HS-5 (cell line): ENCODE measurements at places on chromosomes 3 and 15.

DNA sequence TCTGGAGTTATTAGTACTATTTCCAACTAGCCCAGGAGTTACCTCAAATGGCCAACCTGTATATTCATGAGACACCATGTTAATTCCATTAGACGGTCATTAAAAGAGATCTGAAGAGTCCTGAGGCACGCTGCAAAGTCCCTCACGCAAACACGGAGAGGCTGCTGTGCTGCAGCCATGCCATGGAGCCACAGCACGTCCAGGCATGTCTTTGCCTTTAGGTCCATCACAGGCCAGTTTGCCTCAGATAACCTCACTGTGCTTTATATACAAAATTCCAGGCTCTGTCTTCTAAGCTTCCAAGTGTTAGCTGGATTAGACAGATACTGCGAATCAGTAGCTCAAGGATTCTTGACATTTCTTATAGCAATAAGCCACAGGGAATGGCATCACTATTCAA lies 9.8 kb upstream of the PLAAT1 start:
- no peak for DNase-seq

- no peak for DNase-seq
Observed at GRCh38 chr3:29291260-29291981, 10.6 kb downstream of the RBMS3 start.

DNA sequence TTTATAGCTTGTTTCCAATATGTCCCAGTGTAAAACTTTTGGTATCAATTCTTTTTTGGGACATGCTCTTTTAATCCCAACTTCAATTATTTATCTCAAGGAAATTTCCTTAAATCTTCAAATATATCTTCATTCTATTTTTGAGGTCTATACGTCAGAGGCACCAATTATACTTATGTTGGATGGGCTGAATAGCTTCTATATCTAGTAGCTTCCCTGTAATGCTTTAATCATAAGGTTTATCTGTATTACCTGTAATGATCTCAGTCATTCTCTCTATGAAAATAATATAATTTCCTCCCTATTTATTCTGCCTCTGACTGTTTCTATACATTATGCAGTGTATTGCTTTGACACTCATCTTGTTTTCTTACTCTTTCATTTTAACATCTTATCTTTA lies 29.9 kb upstream of the MCCC1 start:
- no peak for DNase-seq

DNA sequence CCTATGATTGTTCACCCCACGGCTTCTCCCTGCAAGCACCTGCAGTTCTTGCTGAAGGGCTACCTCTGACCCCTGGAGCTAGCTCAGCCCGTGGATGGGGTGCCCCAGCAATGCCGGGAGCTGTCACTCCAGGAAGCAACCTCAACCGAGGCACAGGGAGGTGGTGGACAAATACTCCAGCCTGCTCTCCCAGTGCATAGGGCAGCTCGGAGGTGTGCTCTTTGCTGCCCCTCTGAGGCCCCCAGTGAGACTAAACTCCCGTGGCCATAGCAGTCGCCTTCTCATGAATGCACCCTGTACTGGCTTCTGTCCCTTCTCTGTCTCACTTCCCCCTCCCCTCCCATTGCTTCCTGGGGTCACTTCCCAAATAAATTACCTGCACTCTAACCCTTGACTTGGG lies 48.5 kb downstream of the LINGO1 start:
- no peak for DNase-seq

DNA sequence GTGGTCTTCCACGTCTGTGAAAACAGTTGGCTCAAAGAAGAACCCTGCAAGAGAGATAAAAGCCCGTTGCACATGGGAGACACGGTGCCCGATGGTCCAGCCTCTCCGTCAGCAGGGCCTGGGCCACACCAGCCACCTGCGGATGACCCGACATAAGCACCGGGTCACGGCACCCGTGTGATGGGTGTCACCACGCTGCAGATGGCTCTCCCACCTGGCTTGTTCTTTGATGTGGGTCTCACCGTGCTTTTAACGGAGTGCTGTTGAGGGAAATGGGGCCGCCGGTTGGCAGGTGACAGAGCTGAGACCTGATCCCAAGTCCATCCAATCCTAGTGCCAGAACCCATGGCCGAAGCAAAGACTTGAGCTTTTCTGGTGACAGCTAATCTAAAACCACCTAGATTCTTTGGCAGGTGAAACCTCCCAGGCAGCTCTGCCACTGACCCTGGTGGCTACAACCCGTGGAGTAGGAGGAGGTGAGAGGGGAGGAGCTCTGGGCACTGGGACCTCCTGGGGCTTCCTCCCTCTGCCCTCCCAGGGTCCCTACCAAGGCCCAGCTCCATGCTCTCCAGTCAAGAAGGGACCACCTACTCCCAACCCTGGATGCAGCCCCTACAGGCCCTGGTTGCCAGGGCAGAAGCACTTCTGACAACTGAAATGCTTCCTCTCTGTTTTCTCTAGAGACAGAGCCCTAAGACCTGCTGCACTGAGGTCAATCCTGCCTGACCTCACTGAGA lies 23.4 kb upstream of the SLC41A3 start:
- no peak for DNase-seq

DNA sequence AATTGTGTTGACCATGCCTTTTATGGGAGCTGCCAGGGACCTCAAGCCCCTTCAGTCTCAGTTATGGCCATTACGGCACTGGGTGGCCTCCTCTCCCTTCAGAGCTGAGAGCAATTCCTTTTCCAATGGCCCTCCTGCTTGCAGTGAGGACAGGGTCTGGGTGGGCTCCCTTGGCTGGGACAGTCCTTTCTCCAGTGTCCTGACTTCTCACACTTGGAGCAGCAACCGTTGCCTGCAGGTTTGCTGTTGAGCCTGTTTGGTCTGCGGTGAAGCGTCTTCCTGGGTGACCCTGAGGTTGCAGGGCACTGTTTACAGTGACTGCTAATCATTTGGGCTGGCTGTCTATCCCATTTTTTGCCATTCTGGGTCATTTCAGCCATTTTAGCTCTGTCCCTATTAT lies 3.5 kb upstream of the CCDC80 start:
- DNase-seq, result no peak

DNA sequence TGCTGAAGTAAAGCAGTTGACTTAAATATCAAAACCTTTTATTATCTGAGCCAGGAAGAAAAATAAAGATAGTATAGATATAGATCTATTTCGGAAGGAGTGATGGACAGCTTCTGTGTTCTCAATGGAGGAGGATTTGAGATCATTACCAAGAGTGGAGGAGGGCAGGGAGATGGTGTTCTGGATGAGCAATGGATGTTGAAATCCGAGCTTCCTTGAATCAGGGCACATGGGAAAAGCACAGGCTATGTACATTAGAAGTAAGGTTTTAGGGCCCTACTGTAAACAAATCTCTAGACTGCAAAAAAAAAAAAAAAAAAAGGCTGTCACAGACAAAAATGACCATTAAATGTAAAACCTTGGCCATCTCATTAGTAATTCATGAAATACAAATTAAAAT lies 43.2 kb downstream of the GTPBP8 start:
- no peak for DNase-seq

DNA sequence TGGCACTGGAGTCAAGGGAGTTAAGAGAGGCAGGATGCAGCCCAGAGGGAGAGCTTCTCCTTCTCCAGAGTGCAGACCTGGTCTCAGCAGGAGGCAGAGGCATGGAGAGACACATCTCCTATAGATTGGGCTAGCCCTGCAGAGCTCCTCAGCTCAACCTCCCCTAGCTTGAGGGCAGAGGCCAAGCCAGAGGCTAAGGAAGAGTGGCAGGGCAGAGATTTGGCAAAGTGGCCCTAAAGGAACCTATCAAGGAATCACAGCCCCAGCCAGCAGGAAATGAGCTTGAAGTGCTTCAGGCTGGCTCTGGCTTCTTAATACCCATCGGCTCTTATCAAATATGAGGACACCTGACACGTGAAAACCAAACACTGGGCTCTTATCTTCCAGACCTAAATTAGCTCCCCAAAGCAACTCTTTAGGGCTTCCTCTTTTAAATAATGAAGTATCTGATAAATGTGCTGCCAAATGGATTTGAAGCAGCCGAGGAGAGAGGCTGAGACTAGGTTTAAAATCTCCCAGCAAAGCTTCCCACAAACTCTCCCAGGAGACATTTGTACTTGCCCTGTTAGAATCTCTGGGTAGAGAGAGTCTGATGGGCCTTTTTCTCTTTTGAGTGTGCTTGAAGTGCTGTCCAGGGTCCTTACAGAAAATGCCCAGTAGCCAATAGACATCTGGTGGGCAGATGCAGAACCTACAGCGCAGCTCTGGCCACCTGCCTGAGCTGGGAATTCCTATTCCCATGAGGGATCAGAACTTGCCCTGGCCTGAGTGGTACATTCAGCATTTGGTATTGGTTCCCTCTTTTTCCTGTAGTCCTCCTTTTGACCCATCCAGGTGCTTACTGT lies 271.4 kb downstream of the CLSTN2 start:
- DNase-seq, result no peak

DNA sequence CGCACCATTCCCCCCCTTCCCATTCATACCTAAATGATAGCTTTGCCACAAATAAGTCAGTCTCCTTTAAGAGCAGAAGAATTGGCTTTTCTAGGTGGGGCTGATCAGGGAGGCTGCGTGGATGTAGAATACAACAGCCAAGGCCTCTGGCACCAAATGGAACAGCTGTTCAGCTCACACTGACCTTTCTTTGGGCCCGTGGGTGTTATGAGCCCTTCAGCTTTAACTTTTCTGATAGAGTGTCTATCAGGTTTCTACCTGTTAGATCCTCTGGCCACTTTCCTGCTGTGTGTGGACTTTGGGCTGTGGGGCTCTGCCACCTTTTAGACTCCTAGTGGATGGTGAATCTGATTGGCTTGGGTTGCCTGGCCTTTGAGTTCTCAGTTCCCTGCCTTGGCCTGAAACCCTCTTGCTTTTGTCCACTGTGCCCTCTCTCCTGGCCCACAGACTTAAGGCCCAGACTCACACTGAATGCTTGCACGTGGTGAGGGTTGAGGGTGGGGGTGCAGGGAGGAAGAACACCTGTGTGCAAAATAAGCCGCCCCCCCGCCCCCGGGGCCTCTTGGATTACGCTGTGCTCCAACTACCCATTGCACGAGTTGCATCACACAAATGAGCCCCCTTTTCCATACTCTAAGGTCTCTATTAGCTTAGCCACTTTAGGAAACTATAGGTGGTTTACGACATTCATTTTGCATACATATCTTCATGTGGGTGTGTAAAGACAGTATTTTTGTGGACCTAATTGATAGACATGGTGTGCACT lies 1.3 kb upstream of the RFX7 start:
- DNase-seq, result no peak

- DNase-seq, result no peak
Observed at GRCh38 chr3:33612607-33613006, 105.4 kb downstream of the CLASP2 start.

DNA sequence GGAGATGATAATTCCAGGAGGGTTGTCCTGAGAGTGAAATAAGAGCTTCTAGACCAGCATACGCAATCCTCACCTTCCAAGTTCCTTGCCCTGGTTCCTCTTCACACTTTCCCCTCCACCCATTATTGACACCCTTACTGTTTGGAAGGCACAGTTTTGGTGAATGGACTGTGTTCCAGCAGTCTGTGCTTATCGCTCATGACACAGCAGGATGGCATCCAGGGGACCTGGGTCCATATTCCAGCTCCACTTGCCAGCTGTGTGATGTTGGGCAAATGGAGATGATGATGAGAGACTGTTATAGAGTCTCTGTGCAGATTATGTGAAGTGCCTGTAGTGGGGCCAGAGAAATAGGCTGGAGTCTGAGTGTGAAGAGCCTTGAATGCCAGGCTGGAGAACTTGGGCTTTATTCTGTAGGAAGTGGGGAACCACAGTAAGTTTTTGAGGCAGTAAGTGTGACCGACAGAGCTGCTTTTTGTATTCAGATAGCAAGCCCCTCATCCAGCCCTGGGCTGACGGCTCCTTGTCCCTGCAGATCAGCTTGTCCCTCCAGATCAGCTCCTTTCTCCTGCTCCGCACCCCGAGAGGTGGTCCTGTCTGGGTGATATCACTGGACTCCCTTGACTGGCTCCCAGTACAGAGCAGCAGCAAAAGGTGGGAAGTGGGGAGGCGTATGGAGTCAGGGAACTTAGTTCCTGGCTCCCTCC lies 8.1 kb downstream of the KBTBD13 start:
- no peak for DNase-seq

GRCh38 chr15:96514607-96515285 lies 184.2 kb downstream of the NR2F2 start:
- no peak for DNase-seq

DNA sequence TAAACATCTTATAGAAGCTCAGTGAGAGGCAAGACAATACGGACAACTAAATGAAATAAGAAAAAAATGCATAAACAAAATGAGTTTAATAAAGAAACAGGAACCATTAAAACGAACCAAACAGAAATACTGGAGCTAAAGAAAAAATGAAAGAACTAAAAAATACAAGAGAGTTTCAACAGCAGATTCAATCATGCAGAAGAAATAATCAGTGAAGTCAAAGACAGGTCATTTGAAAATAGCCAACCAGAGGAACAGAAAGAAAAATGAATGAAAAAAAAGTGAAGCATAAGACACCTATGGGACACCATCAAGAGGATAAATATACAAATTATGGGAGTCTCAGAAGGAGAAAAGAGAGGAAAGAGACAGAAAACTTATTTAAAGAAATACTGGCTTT lies 42.5 kb upstream of the PRR20G start:
- DNase-seq, result no peak

GRCh38 chr15:75455982-75456531 lies 4.6 kb upstream of the SIN3A start:
- DNase-seq, result no peak

- no peak for DNase-seq
Observed at GRCh38 chr3:195448205-195448875, 5.5 kb upstream of the ACAP2 start.

GRCh38 chr15:23401627-23402026 lies 45.4 kb downstream of the GOLGA6L2 start:
- no peak for DNase-seq

- DNase-seq, result no peak
Observed at GRCh38 chr3:152885076-152885475, 50.1 kb downstream of the P2RY1 start.

DNA sequence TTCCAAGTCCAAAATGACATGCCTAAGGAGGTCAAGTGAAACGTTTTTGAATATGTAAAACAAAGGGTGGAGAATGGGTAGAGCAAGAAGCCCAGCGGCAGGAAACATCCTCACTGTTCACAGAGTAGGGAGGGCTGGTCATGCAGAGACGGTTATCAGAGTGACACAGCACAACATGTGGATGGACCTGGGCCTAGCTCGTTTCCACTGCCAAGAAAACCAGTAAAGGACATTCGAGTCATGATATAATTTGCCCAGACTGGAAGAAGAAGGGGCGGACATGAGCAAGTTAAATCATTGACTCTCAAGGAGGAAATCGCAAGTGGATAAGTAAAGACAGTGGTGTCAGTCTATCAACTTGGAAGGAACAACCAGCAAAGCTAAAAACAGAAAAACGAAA lies 89.3 kb downstream of the LRIG1 start:
- DNase-seq, result no peak
